Stimulated activated CD8-positive, alpha-beta memory T cell treated with anti-CD3 and anti-CD28 coated beads, Interleukin-4, amount 100 ng/mL, for 4 hours (primary cell): ENCODE measurements at places on chromosomes 6 and 20.

DNA sequence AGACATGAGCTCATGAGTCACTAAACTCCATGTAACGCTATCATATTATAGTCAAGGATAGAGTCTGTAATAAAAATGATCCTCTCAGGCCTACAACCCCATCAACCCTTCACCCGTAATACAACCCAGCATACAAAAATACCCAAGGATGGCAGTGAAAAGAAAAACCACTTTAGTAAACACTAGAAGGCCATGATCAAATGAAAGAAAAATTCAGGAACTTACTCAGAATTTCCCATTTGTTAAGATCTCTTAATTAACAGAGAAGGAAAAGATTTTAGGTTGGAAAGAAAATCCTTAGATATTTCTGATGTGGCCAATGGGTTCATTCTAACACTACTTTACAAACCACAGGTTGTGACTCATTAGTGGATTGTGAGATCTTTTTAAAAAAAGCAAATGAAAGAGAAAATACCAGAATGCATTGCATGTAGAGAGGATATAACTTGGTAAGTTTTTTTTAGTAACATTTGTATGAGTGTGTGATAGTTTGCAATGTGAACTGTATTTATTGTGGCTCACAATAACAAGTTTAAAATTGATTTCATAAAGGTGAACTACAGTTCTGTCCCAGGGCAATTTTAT lies 8.0 kb upstream of the UBE2J1 start:
- no peak for DNase-seq

- DNase-seq = no peak
Observed at GRCh38 chr6:130362128-130362527, 3.7 kb upstream of the TMEM200A start.

DNA sequence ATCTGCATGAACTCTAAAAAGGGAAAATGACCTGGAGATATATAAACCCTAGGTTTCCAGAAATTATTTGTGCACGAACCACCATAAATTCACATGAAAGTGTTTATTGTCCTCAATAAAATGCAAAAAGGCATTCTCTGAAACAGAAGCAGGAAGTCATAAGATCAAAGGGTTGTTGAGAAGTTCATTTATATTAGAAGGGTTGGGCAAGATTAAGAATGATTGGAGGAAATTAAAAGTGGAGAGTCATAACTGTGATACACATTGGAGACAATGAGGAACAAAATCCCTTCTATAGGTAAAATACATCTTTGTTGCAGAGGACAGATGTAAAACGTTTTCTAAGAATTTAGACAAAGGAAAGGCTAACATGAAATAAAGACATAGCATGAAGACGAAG lies 476.8 kb downstream of the CBLN4 start:
- no peak for DNase-seq

DNA sequence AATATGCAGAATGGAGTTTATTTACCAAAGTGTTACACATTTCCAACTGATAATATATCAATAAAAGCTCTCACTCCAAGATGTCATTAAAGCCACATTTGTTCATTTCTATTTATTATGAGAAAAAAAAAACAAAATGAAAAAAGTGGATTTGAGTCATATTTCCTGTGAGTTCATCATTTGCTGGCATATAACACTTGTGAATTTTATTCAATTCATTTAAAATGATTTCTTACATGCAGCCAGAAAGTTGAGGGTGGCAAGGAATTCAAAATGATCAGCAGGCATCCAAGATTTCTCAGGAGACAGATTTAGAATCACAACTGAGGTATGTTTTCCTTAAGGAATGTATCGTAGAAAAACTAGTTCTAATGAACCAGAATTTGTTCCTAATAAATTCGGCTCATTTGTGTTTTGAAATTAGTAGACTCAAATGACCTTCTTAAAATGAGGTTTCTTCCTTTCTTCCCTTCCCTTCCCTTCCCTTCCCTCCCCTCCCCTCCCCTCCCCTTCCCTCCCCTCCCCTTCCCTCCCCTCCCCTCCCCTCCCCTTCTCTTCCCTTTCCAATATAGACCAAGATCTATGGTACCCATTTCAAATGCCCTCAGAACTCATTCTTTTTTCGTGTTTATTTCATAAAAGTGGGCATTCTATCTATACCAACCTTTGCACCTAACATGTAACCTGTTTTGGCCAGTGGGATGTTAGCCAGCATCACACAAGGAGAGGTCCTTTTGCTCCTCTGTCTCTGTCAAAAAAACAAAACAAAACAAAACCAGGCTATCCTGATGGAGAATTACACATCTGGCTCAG lies 357.9 kb upstream of the TSHZ2 start:
- DNase-seq = no peak

DNA sequence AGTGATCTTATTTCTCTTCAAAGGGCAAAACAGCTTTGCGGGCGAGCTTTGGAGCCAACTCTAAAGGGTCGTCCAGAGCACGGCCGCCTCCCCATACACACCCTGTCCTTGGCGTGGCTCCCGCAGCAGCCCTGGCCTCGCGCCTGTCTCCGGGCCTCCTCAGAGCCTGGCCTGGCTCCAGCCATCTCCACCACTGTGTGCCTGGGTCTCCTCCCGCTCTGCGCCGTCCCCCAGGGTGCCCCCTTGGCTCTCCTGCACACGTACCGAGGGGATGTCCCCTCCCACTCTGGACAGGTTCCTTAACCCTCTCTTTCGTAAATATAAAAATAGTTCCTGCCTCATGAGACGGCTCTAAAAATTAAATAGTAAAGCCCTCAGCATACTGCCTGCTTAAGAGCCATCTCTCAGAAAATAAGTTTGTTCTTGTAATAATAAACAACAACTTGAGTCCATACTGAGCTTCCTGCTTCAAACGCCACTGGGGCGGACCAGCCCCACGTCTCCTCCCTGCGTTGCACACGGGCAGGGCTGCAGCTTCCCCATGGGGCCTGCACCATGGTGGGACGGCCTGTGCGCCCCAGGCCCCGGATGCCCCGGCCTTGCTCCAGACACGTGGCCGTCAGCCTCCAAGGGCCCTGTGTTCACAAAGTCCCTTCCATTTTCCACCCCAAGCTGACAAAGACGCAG lies 226.2 kb downstream of the TTLL2 start:
- DNase-seq = no peak

DNA sequence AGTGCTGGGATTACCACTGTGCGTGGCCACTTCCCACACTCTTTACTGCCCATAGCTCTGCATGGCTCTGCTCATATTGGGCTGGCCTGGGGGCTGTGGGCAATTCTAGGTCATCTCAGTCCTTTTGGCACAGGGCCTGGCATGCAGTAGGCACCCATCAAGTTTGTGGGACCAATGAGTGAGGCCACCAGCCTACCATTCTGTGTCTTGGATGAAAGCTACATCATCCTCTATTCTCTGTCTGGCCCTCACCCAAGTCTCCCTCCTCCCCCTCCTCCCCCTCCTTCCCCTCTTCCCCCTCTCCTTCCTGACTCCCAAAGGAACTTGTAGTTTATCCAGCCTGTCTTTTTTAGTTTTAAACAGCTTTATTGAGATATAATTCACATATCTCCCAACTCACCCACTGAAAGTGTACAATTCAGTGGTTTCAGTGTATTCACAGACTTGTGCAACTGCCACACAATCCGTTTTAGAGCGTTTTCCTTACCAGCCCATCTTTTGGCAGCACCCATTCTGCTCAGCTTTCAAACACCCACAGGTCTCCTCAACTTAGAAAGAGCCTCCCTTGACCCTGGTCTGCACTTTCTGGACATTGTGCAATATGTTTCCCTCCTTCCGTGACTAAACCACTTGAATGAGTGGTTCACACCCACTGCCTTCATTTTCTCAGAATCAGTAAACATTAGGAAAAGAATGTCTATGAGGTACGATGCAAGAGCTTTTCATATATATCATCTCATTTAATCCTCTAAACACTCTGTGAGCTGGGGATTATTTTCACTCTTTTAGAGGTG lies 21.5 kb upstream of the MRPS18A start:
- DNase-seq = no peak

- DNase-seq = no peak
Observed at GRCh38 chr20:40933758-40934157, 94.9 kb upstream of the TOP1 start.

DNA sequence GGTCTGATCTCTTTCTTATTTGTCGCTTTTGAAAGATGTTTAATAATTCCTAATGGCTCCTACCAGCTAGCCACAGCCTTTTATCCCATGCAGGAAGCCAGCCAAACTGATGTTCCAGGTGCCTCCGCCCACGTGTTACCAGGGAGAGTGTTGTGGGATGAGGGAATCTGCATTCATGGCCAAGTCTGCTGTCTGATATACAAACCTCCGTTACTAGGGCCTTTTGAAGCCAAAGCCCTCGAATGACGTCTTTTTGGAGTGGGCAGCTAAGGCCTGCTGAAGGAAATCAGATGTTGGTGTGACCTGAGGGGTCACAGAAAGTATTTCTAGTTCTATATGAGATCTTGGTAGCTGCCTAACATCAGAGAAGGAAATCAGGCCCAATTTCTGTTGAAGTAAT lies 21.3 kb downstream of the STK35 start:
- no peak for DNase-seq

DNA sequence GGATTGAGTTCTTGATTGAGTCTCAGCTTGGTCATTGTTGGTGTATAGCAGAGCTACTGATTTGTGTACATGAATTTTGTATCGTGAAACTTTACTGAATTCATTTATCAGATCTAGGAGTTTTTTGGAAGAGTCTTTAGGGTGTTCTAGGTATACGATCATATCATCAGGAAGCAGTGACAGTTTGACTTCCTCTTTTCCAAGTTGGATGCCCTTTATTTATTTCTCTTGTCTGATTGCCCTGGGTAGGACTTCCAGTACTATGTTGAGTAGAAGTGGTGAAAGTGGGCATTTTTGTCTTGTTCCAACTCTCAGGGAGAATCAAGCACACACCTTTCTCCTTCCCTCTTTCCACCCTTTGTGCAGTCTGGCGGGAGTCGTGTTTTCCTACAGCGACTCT lies 26.4 kb downstream of the RPP40 start:
- no peak for DNase-seq

DNA sequence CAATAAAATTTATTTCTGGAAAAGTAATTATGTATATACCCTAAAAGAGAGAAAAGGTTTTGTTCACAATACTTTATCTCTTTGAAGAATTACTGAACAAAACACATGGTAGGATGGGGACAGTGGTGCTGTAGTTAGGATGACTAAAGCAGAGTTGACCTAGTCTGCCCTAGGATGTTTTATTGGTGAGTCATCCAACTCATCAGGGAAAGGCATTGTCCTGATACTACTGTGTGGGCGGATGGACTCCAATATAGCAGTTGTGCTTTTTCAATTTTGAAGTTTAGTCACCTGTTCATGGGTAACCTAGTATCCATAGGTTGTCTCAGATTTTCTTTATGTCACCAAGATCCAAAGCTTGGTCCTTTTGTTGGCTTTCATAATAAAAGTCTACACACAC lies 53.3 kb upstream of the EYS start:
- DNase-seq = no peak

DNA sequence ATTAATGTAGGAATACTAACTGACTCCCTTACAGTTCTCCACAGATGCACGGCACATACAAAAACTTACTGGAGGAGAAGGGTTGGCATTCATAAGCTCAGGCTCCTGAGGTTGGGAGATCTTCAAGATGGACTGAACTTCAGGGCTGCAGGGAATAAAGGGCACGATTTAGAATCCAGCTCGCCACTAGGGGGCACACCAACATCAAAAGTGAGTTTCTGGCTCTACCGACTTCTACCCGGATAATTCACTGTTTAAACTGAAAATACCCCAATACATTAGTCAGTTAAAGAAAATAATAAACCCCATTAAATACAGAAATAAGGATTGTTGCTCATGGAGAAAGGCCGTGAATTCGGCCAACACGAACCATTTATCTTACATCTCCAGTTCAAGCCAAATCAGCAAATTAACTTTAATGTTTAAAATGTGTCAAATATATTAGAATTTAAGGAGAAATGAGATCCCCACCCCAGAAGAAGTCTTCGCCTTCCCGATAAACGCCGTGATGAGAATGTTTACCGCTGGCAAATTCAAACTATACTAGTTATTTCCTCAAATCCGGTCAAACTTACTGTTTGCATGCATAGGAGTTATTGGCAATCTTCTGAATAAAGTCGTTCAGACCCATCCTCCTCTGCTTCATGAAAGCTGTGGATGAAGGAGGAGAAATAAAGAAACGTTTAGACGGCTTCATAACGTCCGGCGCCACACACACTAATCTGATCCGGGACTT lies 121.7 kb upstream of the SLC2A12 start:
- peak; percentile 88 for DNase-seq

GRCh38 chr6:154123155-154123956 lies 84.3 kb downstream of the OPRM1 start:
- DNase-seq = no peak

- DNase-seq = no peak
Observed at GRCh38 chr6:163320402-163320801, 94.1 kb upstream of the QKI start.

DNA sequence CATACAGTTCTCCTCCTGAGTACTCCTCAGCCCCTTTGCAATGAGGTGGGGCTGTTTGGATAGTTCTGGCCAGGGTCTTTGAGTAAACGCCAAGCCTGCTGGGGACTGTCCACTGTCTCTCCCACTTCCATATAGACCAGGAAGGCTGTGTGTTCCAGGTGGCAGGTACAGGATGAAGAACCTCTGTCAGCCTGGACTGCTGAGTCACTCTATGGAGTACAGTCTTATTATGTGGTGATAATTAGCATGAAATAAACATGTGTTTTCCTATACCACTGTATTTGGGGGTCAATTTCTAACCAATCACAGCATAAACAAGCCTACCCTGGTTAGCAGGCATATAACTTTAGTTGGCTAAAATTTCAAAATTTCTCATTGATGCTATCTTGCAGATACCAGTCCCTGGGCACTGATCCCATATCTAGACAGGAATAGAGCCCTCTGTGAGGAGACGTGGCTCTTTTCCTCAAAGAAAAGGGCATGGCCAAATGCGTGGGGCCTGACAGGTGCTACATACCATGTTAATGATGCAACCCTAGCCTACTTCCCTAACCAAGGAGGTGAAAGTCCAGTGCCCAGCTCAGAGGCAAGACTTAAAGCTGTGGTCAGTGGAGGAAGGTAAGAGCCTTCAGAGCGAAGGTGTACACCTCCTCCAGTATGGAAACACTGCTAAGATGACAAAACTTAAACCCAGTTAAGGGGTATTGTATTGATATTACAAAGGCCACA lies 4.5 kb upstream of the ALDH8A1 start:
- DNase-seq = no peak

GRCh38 chr20:61719691-61720347 lies 345.9 kb downstream of the TAF4 start:
- DNase-seq = no peak

DNA sequence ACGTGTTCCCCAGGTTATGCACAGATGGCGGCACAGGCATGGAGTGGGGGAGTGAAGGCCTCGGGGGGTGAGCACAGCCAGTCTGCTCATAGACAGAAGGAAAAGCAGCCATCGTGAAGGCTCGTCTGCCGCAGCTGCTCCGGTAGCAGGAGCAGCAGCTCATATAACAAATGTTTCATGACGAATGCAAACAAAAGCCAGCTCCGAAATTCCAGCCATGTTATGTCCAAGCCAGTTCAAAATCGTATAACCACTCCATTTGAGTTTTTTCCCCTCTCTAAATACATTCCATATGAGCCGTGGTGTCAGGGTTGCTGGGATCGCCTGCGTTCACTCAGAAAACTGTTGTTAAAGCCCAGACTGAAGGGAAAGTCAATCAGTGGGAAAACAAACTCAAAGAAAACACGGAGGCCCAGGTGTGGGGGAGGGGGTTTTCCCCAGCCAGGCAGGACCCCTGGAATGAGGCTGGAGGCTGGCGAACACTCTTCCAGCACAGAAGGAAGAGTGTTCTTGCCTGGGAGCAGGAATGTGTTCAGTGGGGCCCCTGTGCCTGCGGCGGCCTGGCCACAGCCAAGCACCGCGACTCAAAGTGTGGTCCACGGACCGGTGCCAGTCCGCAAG lies 280.4 kb upstream of the TAB2 start:
- no peak for DNase-seq

- no peak for DNase-seq
Observed at GRCh38 chr6:30555816-30556065, 548 bp downstream of the GNL1 start.

- DNase-seq = no peak
Observed at GRCh38 chr6:157877573-157878438, 54.8 kb downstream of the SNX9 start.
